Progenitor cell of endocrine pancreas (in vitro differentiated cells): ENCODE measurements at places on chromosomes 12 and 14.

DNA sequence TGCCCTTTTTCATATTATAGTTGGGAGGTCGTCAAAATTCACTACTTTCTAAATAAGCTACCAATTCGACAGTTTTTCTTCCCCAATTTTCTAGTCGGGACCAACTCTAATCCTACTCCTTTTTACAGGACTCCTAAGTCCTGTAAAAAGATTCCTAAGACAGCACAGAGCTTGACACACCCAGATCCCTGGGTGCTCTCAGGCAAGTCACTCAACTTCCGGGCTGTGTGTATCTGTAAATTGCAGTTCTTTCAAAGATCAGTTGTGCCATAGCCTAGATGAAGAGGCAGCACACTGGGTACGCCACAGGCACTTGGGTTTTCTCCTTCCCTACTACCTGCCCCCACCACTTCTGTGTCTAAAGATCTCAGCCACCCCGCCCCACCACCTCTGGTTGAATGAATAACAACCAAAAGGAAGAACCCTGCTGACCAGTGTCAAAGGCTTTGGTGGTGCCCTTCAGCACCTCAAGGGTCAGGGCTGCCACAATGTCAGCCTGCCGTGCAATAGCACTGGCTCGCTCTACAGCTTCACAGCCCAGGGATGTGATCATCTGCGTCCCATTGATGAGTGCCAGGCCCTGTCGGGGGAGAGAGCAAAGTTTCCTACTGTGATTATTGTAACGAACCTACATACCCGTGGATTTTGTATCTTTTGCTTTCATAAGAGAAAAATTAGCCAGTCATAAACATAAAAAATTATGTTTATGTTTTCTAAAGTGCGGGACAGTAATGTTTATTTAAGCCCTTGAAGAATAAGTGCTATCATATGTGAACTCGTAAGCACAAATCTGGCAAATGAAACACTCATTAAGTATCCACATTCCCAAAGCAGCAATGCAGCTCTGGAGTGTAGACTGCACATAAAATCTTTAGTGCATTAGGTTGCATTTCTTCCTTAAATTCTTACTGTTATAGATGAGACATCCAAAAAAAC is 9.2 kb downstream of the HAL start:
- no peak overlapping the region for H3K4me3 ChIP-seq
- no peak overlapping the region for H3K27ac ChIP-seq
- H3K36me3 ChIP-seq: no peaks in the 10 kb centered on the region
- H3K4me1 ChIP-seq: no peaks in the 10 kb centered on the region

GRCh38 chr14:94464290-94464689 is 11.7 kb upstream of the SERPINA11 start:
- H3K36me3 ChIP-seq: peaks cover 3% of the 10 kb centered on the region
- H3K4me3 ChIP-seq: no peak overlapping the region
- peaks cover 10% of the 10 kb centered on the region for H3K27me3 ChIP-seq
- no peaks in the 10 kb centered on the region for H3K4me1 ChIP-seq

- H3K27me3 ChIP-seq: peaks cover 2% of the 10 kb centered on the region
- H3K4me1 ChIP-seq: peaks cover 3% of the 10 kb centered on the region
- no peaks in the 10 kb centered on the region for H3K36me3 ChIP-seq
- no peak for DNase-seq
- no peak overlapping the region for H3K4me3 ChIP-seq
- no peak overlapping the region for H3K27ac ChIP-seq
Observed at GRCh38 chr12:68007466-68007865, 18.2 kb downstream of the IFNG-AS1 start.

DNA sequence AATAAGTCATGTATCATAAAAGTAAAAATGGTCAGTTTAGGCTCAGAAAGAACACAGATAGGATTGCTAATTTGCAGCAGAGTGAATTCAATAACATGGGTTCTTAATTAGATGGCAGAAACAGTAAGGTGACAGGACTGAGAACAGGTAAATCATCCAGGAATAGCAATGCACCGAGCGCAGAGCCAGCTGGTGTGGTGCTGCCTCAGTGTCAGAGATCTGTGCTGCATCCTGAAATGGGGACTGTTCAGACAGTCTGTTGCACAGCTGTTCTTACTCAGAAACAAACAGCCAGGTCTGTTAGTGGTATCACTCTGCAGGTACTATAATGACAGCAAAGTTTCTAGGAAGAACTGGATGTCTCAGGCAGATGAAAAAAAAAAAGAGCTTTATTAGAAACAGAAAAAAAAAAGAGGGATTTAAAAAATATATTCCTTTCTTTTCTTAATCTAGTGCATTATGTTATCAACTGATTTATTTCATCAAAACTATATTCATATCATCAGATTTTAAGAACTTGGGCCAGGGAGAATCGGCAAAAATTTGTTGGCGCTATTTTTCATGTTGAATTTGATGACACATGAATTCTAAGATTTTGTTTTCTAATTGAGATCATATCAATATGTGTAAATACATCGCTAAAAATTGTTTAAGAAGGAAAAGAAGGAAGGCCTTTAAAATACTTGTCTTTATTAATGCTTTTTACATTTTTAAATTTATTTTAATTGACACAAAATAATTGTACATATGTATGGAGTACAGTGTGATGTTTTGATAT is 501.8 kb downstream of the PRKD1 start:
- H3K4me1 ChIP-seq: no peaks in the 10 kb centered on the region
- no peak for DNase-seq

GRCh38 chr12:40142001-40142744 is 36.3 kb upstream of the SLC2A13 start:
- no peaks in the 10 kb centered on the region for H3K4me1 ChIP-seq
- no peak for DNase-seq
- H3K4me3 ChIP-seq: no peak overlapping the region
- no peak overlapping the region for H3K27ac ChIP-seq
- H3K27me3 ChIP-seq: no peaks in the 10 kb centered on the region
